Myometrial cell (primary cell): ENCODE measurements at places on chromosomes 13 and 19. TPM values are rescaled to one million over a fixed set of nuclear protein-coding genes. Genes with fewer than 3 reads are reported as not detected.

Gene ZNF491
- total RNA-seq: 0.71 TPM in 1 of 2 replicates, not detected in the other

Gene ZNF544
- total RNA-seq: 36.3 and 40.4 TPM in 2 replicates

Gene SYT3
- 0.35 TPM in 1 of 2 replicates, not detected in the other for total RNA-seq

Gene SYNGR4
- total RNA-seq: not detected in 2 replicates

Gene GAS6
- total RNA-seq: 209 and 217 TPM in 2 replicates

Gene CD22
- 0.71 and 1.4 TPM in 2 replicates for total RNA-seq

Gene SERTAD1
- 23.4 and 33.2 TPM in 2 replicates for total RNA-seq

Gene HS6ST3
- not detected in 2 replicates for total RNA-seq

Gene FFAR3
- not detected in 2 replicates for total RNA-seq

Gene GJB6
- not detected in 2 replicates for total RNA-seq

Gene UBE2M
- total RNA-seq: 39.9 and 63.1 TPM in 2 replicates

Gene DCLK1
- total RNA-seq: 0.29 and 1.2 TPM in 2 replicates

Gene PRTN3
- total RNA-seq: not detected in 2 replicates

Gene PKN1
- 112 and 126 TPM in 2 replicates for total RNA-seq

Gene CGB1
- total RNA-seq: not detected in 2 replicates

Gene LILRA2
- total RNA-seq: not detected in 2 replicates

Gene ALOX5AP
- total RNA-seq: not detected in 2 replicates

Gene SPACA4
- not detected in 2 replicates for total RNA-seq

Gene ILF3
- total RNA-seq: 122 and 134 TPM in 2 replicates

Gene SOX21
- total RNA-seq: not detected in 2 replicates

Gene LILRA1
- total RNA-seq: not detected in 2 replicates

Gene MAMSTR
- total RNA-seq: 2.7 and 4.9 TPM in 2 replicates
